ENCODE measurements at places on chromosomes 6 and 20.

DNA sequence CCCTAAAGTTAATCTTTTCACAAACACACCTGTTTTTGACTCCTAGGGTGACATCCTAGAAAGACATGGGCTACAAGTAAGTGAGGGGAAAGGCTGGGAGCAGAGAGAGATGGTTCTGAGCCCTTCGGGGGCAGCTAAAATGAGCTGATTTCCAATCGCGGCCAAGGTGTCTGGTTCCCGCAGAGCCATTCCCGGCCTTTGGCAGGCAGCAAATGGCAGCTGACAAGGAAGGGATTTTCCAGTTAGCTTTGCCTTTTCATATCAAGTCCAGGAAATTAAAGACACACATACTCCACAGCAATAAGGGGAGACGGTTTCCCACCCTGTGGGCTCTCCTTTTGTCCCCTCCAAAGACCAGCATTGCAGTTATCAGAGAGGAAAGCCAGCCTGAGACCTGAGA lies 228.5 kb downstream of the ZMYND8 start:
- DNase-seq = no peak

DNA sequence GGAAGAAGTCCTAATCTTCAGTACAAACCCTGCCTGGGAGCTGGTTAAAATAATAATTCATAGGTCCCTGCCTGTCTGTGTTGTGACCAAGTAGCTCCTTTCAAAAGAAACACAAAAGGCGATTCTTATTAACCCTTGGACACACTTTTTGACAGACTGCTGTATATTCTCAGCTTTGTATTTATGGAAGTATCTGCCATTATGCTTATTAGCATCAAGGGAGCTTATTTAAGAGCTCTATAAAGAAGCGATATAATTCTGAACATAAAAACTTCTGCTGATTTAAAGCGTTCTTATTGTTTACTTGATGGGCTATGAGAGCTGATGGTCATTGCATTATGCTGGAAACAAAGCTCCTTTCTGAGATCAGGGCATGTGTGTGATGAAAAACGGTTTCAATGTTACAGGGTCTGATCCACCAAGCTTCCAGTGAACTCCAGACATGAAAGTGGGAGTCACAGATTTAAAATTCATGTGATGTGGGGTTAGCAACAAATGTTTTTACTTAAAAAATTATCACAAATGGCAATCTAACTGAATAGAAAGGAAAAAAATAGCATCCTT lies 181.8 kb upstream of the PDE10A start:
- no peak for DNase-seq

DNA sequence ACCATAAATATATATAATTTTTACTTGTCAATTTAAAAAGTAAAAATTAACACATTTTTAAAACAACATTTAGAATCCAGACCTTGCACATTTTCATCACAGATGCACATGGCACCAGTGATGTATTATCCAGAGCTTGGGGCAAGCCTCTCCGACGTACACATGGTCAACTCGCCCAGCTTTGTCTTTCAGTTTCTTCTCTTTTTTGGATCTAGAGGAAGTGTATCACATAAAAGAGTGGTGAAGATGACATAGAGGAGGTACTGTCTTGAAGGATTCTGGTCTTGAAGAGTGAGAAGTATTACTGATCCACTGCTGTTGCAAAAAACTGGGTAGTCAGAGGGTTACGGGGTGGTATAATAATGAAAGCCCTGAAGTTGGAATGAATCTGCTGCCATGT lies 46.9 kb upstream of the TAB2 start:
- no peak for DNase-seq

GRCh38 chr20:64106435-64106961 lies 867 bp downstream of the NPBWR2 start:
- no peak for DNase-seq

- peak; percentile 46 for DNase-seq
These were observed 42.7 kb downstream of the ANKRD6 start for GRCh38 chr6:89475634-89476033.

DNA sequence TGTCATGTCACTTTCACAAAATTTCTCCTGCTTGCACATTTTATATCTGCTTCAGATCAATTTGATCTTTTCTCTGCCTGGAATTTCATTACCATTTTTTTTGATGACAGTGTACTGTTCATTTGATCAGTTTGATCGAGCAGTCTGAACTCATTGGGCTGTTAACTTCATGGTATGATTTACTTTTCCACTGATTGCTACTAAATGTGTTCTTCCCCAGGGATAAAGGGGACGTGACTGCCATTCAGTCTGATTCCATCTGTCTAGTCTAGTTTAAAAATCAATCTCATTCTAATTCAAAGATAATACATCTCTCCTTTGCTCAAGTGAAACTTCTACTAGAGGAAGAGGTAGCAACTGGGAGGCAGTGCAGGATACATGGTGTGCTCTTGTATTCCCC lies 21.1 kb downstream of the LAMP5 start:
- DNase-seq = no peak

GRCh38 chr6:170179616-170180324 lies 111.1 kb downstream of the DLL1 start:
- no peak for DNase-seq

- no peak for DNase-seq
These were observed 71.8 kb upstream of the TMEM181 start for GRCh38 chr6:158488065-158488464.

DNA sequence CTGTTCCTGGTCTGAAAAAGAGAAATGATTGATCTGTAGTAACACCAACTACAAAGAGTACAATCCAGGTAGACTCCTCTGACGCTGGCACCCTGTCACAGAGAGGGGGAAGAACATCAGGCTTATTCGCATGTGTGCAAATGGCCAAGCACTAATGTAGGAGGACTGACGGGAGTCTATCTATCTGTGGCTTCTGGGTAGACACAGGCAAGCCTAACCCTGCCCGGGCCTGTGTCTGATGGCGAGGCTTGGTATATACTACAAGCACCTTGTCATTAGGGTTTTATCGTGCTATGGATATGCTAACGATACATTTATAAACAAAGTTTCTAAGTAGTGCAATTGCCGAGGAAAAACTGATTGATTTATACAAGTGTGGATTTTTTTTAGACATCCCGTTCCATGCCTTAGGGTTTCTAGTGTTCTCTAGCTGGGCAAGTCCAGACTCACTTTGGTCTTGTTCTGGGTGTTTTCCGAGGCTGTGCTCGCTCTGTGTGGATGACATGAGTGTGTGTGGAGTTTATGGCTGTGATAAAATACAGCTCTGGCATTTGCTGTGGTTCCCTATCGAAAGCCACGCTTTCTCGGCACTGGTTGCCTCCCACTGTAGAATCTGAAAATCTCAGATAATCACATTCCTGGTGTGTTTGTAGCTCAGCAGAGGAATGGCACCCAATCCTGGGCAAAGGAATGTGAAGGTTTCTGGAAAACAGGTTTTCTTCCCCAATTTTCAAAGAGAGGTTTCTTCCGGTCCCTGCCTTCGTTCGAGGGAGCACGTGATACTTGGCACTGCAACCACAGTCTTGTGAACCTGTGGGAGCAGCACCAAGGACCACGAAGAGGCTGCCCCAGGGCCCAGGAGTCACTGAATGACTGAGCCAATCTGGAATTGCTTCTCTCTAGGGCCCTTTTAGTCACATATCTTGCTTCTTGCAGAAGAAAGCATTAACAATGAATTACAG lies 67.5 kb upstream of the EDN1 start:
- DNase-seq = no peak

DNA sequence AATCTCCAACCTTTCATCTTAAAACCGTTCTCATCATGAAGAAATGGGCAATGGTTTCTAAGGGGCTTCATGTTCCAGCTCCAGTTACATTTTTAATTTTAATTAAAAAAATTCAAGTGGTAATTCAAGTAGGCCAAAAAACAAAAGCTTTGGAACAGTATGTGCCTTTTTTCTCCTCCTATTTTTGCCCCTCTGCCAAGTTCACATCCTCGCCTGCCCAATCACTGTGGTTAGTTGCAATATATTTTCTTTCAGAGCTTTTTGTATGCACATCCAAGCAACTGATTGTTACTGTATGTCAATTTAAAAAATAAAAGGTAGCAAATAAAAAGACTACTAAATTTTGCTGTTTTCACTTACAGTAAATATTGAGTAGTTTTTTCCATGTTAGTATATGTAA lies 99.8 kb upstream of the B3GAT2 start:
- no peak for DNase-seq

DNA sequence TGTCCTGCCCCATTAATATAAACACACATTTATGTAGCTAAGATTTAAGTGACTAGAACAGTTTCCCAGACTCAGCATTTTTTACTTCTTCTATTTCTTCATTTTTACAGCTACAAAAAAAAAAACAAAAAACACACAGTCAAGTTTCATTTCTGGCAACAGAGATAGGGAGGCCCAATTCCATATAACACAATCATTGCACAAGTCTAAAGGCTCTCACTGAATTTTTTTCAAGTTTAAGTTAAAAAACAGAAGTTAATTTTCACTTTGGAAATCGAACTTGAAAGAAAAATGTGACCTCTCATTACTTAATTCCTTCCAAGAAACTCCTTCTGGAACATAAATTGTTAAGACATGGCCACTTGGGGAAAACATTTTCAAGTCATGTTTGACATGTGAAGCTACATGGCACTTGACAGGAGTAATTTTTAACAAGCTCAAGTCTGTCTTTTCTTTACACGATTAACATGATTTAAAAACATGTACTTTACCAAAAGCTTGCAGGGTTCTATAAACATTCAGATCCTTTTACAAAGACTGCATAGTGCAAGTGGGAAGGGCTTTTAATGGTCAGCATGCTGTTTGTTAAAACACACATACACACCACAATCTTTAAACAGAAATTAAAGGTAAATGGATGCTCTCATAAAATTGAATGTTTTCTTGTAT lies 100.1 kb upstream of the CCDC28A start:
- no peak for DNase-seq

- no peak for DNase-seq
These were observed 19.3 kb upstream of the HBS1L start for GRCh38 chr6:135073756-135074393.

GRCh38 chr20:9454791-9455190 lies 59.6 kb upstream of the LAMP5 start:
- DNase-seq = no peak

DNA sequence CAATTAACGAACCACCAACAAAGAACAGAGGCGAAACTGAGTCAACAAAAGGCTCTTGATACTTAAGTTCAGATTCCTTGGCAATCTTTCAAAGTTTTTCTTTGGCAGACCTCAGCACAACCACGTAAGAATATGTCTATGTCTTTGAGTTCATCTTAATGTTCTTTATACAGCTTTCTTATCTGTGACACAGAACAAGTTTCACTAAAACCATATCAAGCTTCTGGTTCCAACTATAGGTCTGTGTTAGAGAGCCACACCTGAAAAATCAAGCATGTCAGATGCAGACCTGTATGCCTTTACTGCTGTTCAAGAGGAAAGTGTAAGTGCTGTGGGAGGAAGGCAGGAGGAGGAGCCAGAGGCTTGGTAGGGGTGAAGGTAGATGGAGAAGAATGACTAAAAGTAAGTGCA lies 271.3 kb downstream of the KHDC1L start:
- no peak for DNase-seq

GRCh38 chr20:40335437-40335836 lies 353.6 kb downstream of the MAFB start:
- no peak for DNase-seq

GRCh38 chr20:50321797-50322480 lies 131.3 kb downstream of the CEBPB start:
- DNase-seq = no peak

DNA sequence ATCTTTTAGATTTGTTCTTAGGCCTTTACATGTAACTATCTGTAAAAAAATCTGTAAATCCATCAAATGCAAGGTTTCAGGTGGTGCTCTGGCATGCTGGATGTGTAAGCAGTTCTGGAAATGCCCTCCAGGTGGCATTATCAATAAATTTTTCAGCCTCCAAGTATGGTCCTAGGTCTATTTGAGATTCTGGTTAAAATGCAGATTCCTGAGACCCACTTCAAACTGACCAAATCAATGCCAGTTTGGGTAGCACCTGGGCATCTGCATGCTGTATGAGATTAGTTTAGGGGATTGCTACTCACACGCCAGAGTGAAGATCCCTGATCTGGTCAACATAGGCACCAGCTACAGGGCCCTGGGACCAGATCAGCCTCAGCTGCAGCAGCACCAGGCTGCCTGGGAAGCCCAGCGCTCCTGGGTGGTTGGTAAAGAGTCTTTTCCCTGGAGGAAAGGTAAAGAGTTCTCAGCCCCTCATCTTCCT lies 507.3 kb upstream of the CITED2 start:
- DNase-seq = peak; percentile 46
